Coronary artery (tissue), 2 donors: ENCODE measurements at places on chromosomes 3 and 15.

GRCh38 chr3:128091586-128091985 is 32.0 kb downstream of the RUVBL1 start:
- DNase-seq: no peak

DNA sequence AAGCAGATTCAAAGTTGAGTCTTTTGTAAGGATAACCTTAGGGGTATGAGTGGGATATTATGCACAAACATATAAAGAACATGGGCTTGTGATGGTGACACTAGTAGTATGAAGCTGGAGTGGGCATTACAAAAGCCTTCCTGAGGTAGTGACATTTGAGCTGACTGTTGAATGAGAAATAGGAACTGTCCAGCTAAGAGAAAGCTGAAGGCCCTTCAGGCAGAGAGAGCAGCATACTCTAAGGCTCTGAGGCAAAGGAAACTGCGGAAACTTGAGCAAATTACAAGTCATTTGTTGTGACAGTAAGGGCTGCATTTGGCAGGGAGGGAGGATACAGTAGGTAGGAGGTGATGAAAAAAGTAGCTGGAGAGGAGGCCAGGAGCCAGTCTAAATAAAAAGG is 190.7 kb upstream of the CD96 start:
- DNase-seq: no peak

- DNase-seq: no peak
Observed at GRCh38 chr15:68055224-68055705, 1.1 kb downstream of the PIAS1 start.

GRCh38 chr15:33027306-33028035 is 167.0 kb downstream of the FMN1 start:
- no peak for DNase-seq

GRCh38 chr3:134231131-134231530 is 19.5 kb downstream of the RYK start:
- DNase-seq: no peak

- no peak for DNase-seq
Observed at GRCh38 chr3:174495311-174495710, 363.8 kb upstream of the NAALADL2 start.

DNA sequence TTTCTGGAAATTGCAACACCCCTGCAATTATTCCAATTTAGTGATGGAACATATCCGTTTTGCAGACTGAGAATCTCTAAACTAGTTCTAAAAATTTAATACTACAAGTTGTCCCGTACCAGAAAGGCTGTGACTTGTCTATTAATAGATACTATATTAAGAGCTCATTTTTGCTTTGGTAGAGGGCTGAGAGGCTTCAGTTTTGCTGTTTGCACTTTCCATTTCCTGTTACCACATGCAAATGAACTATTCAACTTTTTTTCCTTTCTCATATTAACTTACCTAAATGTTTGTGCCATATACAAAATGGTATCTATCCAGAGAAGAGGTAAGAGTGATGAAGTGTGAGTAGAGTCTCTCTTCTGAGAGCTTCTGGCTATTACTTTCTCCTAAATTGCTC is 101.5 kb upstream of the CRBN start:
- DNase-seq: no peak

- peak; percentile 60 for DNase-seq
Observed at GRCh38 chr15:68228143-68228970, 1.2 kb downstream of the CLN6 start.

DNA sequence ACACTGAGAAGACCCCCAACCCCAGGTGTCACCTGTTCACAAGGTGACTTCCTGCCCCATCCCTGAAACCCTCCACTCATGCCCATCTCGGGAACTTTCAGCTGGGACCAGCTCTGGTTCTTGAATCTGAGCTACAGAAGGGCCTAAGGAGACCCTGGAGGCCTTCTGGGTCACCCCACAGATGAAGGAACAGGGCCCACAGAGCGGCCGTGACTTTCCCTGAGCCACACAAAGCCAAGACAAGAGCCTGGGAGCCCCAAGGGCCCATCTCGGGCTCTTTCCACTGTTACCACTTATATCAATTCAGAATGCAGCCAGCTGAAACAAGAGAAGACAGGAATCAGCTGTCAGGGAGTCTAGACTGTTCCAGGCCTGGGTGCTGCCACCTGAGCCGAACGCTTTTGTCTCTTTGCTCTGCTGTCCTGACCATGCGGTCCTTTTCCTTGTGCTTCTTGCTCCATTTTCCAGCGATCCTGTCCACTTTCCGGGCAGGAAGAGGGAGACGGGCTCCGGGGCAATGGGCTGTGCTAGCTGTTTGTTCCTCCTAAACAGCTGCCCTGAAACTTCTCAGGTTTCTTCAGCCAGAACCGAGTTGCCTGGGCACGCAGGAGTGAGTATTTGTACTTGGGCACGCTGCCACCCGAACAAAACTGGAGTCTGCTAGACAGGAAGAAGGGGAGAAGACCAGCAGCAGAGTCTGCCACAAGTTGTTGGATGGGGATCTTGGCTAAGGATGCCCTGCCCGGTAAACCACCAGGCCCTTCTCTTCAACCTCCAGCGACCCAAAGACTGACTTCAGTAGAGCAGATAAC is 28.0 kb upstream of the PIGZ start:
- no peak for DNase-seq

GRCh38 chr3:163538387-163538786 is 1539.9 kb downstream of the SI start:
- DNase-seq: no peak

DNA sequence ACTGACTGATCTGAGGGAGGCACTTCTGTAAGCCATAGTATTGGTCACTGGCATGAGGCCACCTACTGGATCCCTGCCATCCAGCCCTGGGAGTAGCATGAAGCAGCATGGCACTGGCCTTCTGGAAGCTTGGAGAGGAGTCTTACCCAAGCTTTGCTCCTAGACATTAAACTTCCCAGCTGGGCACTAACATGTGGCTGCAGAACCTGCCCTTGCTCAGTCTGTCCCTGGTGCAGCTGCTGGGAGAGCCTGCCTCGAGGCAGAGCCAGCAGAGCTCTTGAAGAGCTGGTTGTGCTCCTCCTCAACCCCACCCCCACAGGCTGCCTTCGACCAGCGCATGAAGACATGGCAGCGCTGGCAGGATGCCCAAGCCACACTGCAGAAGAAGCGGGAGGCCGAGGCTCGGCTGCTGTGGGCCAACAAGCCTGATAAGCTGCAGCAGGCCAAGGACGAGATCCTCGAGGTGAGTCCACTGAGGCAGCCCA is 17.1 kb upstream of the SNX22 start:
- DNase-seq: no peak

DNA sequence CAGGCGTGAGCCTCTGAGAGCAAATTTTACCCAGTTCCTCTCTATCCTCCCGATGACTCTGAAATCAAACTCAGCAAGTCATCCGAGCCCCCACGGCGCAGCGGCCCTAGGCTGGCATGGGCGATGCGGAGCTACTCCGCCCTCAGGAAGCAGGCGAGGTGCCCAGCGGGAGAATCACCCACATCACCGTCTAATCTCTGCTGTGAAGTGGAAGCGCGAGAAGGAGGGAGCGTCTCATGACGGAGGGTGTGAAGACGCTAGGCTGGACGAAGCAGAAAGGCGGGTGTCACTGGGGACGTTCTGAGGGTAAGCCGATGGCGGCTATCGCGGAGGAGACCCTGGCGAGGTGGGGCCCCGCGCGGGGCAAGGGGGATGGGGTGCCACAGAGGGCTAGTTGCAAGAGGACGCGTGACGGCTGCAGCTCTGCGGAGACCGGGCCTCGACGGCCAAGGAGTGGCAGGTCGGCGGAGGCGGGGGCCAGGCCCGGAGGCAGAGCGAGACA is 9.1 kb upstream of the GNAI2 start:
- peak; percentile 78 for DNase-seq

GRCh38 chr15:77753281-77753873 is 120.7 kb upstream of the LINGO1 start:
- no peak for DNase-seq

DNA sequence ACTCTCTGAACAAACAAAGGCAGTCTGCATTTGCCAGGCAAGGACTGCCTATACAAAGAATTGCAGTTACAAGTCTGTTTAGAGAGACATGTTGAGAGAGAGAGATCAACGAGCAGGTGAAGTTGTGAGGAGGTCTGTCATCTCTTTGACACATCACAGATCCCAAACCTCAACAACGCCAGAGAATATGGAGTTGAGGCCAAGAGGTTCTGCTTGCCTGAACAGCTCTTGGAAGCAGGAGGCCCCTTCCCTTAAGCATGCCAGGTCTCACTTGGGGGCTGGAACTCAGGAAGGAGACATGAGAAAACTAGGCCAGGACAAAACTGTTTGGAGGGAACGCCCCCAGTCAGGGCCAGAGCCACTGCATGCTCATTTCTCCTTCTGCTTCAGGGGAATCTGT is 22.3 kb upstream of the MUSTN1 start:
- DNase-seq: no peak

DNA sequence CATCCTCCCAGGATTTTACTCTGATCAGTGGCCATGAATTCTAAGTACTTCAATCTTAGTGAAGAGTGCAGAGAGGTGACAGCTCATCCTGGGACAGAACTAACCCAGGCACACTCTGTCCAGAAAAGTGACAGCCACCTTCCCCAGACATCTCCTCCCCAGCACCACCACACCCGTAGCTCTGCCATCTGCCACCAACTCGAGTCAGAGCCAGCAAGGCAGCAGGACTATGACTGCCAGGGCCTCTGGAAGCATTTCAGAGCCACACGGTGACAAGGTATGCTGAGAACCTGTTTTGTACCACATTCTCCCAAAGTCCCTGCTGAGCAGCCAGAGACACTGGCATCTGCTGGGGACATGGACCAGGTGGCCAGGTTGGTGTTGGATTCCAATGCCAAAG is 71.0 kb downstream of the NTRK3 start:
- no peak for DNase-seq

DNA sequence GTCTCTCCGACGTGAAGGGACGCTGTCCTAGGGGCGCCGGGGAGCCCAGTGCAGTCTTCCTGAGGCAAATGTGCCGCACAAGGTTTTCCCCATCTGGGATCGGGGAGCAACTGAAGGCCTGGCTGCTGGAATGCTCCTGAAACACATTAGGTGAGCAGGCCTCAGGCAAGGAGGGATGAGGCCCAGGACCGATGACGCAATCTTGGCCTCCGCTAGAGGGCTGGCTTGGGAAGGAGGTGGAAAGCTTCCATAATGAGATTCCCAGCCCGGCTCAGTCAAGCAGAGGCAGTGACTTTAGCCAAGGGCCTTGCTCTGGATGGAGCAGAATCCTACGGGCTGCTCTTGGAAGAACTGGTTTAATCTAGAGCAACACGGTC is 50.8 kb downstream of the CPN2 start:
- no peak for DNase-seq

DNA sequence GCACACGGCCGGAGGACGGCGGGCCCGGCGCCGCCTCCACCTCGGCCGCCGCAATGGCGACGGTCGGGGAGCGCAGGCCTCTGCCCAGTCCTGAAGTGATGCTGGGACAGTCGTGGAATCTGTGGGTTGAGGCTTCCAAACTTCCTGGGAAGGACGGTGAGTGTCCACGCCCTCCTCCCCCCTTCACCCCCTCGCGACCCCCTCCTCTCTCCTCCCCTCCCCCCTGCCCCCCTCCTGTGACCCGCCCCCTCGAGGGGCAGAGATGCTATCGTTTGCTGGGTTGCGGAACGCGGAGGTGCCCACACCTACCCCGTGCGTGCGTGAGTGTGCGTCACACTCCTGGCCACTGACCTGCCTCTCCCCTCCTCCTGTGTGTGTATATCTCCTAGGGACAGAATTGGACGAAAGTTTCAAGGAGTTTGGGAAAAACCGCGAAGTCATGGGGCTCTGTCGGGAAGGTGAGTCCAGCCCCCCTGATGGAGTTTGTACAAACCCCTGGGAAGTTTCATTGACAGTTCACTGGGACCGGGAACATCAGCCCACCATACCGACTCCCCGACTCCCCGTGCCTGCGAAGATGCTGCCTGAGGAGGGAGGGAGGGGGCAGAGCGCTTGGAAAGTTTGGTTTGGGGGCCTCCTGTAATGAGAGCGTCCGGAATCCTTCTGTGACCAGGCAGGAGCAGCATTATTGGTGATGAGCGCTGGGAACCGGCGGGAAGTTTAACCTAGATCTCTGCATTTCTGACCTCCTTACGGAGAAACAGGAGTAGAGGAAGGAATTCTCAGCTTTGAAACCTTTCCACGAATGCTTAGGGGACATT is 795 bp upstream of the SCAANT1 start:
- peak; percentile 88 for DNase-seq

GRCh38 chr3:112761062-112761638 is 85.5 kb downstream of the CD200R1L start:
- DNase-seq: no peak

GRCh38 chr3:123330441-123330991 is 118.4 kb downstream of the ADCY5 start:
- DNase-seq: no peak

- DNase-seq: no peak
Observed at GRCh38 chr15:74400313-74400860, 32.9 kb upstream of the CYP11A1 start.

DNA sequence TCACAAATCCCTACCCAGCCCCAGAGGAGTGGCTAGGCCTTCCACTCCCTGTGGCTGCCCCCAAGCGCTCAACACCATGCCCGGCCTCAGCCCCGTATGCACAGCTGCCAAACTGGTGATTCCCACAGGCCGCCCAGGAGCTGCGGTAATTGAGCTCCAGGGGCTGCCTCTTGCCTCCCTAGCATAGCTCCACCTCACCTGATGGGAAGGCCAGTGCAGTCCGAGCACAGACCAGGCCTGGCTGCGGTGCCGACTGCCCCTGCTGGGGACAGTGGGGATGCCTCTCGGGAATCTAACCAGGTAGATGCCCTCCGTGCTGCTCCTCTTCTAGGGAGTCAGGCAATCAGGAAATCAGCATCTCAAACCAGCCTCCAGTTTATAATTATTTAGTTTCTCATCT is 25.9 kb downstream of the SCN5A start:
- DNase-seq: no peak

- DNase-seq: no peak
Observed at GRCh38 chr3:190101320-190102011, 19.2 kb downstream of the P3H2 start.

DNA sequence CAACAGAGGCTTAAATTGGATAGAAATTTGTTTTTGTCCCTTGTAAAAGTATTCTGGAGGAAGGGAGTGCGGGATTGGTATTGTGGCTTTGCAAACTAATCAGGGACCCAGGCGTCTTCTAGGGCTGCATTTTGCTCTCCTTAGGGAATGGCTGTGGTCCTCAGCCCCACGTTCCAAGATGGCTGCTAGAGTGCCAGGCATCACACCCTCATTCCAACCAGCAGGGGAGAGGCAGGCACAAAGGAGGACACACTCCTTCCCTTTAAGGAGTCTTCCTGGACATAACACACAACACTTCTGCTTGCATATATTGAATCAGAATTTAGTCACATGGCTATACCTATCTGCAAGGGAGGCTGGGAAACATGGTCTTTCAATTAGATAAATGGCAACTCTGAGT is 174.5 kb upstream of the LYSMD4 start:
- no peak for DNase-seq
